Activated CD8-positive, alpha-beta memory T cell treated with anti-CD3 and anti-CD28 coated beads, Interleukin-2, amount 10 ng/mL, durations not matched to agents 7 days and 5 days (primary cell): ENCODE measurements at places on chromosomes 16 and 17. TPM values are rescaled to one million over a fixed set of nuclear protein-coding genes. Genes with fewer than 3 reads are reported as not detected.
A peak's percentile ranks its signal among the peaks of the same experiment; 100 is the strongest.

- H3K4me1 ChIP-seq: no peaks in the 10 kb centered on the region
- H3K27ac ChIP-seq: no peak overlapping the region
- H3K27me3 ChIP-seq: peaks cover 31% of the 10 kb centered on the region
- H3K36me3 ChIP-seq: no peaks in the 10 kb centered on the region
- DNase-seq: no peak
Observed at GRCh38 chr17:6517062-6517461, 39.3 kb downstream of the PITPNM3 start.

The KDM6B gene
- total RNA-seq: 31.9 TPM

DNA sequence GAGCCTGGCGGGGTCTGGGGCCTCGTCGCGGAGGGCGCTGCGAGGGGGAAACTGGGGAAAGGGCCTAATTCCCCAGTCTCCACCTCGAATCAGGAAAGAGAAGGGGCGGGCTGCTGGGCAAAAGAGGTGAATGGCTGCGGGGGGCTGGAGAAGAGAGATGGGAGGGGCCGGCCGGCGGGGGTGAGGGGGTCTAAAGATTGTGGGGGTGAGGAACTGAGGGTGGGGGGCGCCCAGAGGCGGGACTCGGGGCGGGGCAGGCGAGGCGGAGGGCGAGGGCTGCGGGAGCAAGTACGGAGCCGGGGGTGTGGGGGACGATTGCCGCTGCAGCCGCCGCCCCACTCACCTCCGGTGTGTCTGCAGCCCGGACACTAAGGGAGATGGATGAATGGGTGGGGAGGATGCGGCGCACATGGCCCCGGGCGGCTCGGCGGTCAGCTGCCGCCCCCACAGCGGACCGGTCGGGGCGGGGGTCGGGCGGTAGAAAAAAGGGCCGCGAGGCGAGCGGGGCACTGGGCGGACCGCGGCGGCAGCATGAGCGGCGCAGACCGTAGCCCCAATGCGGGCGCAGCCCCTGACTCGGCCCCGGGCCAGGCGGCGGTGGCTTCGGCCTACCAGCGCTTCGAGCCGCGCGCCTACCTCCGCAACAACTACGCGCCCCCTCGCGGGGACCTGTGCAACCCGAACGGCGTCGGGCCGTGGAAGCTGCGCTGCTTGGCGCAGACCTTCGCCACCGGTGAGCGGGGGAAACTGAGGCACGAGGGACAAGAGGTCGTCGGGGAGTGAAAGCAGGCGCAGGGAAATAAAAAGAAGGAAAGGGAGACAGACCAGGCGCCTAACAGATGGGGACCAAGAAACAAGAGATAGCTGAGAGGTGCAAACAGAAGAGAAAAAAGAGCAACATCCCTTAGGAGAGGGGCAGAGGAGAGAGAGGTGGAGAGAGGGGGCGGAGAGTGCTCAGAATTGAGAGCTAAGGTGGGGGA is at the start of gene PNMT:
Gene PNMT (plus strand): TSS at position 509 of the 980 bp plus-strand sequence. CDS start 23 bp downstream, at position 532.
- no peaks in the 10 kb centered on the region for H3K36me3 ChIP-seq
- H3K4me3 ChIP-seq: peak within 1 kb of the TSS; percentile 30
- peaks cover 30% of the 10 kb centered on the region for H3K27me3 ChIP-seq
- no peak within 1 kb of the TSS for H3K27ac ChIP-seq
- DNase-seq: peak; percentile 74
- peaks cover 11% of the 10 kb centered on the region for H3K4me1 ChIP-seq

DNA sequence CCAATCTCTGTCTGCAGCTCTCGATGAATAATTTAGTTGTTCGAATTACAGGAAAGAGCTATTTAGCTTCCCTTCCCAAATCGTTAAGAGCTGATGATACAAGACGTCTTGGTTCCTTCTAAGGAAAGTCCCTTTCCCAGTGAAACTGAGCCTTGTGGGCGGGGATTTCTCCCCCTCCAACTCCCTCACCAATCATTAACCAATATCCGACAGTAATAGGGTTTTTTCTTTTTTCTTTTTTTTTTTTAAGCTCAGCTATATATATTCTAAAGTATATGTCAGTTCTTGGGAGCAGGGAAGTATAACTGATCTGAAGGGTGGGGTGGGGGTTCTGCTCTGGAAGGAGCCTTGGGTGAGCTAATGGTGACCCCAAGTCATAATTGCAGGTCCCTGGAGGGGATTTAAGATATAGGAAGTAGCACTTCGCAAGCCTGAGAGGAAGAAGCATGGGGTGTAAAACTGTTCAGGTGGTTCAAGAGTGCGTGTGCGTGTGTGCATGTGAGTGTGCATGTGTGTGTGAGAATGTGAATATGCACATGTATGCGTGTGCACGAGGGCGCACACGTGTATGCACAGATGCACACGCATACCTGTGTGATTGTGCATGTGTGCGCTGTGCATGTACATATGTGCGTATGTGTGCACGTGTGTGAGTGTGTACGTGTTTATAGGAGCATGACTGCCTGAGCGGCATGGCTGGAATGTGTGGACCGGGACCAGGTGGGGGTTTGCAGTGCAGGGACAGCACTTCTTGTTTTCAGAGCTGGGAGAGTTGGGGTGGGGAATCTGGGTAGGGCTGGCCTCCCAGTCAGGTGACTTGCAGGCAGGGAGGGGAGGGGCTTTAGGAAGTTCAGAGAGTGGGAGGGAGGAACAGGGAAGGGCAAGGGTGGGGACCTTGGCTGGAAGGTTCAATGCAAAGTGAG is 42.7 kb downstream of the SOCS3 start:
- H3K27ac ChIP-seq: no peak overlapping the region
- H3K4me1 ChIP-seq: peaks cover 24% of the 10 kb centered on the region
- no peak for DNase-seq
- H3K4me3 ChIP-seq: no peak overlapping the region

GRCh38 chr17:59254742-59255141 is 34.4 kb downstream of the GDPD1 start:
- DNase-seq: no peak
- H3K4me3 ChIP-seq: peak overlapping the region; percentile 32
- peak overlapping the region; percentile 3 for H3K27ac ChIP-seq
- no peaks in the 10 kb centered on the region for H3K27me3 ChIP-seq
- H3K36me3 ChIP-seq: no peaks in the 10 kb centered on the region

The TNFRSF13B gene
- not detected for total RNA-seq

DNA sequence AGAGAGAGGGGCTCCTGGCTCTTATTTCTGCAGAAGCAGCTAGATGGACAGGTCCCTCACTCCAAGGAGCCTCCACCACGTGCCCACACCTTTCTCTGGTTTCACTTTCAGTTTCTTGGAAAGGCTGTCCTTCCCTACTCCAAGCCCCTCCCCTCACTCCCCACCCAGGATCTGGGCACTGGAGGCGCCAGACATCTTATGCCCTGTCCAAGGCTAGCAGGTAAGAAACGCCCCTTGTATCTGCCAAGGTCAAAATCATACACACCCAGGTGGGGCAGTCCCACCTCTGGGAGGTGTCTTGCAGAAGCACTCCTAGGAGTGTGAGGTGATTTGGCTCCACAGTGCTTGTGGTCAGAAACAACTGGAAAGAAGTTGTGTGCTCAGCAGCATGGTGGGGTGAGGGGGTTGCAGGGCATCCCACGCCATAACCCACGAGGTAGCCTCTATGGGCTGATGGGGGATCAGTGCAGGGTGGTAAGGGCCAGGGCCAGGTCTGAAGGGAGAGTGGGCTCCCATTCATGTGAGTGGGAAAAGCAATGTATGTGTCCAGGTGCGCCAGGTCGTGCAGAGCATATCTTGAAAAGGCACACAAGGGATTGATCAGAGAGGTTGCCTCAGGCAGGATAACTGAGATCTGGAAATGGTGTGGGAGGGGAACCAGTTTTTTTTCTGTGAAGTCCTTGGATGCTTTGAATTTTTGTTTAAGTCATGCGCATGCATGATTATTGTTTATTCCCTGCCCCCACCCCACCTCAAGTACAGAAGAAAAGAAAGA is 31.8 kb upstream of the PRM1 start:
- no peaks in the 10 kb centered on the region for H3K27me3 ChIP-seq
- no peaks in the 10 kb centered on the region for H3K36me3 ChIP-seq
- peak overlapping the region; percentile 81 for H3K27ac ChIP-seq
- peaks cover 65% of the 10 kb centered on the region for H3K4me1 ChIP-seq

The ALDH3A1 gene
- 0.14 TPM for total RNA-seq

GRCh38 chr17:63786117-63786516 is 12.1 kb downstream of the DDX42 start:
- peaks cover 27% of the 10 kb centered on the region for H3K36me3 ChIP-seq
- no peak overlapping the region for H3K4me3 ChIP-seq
- DNase-seq: no peak
- no peak overlapping the region for H3K27ac ChIP-seq

The CDRT15L2 gene
- not detected for total RNA-seq

GRCh38 chr16:22734368-22734767 is 79.6 kb upstream of the HS3ST2 start:
- no peak overlapping the region for H3K4me3 ChIP-seq
- H3K27ac ChIP-seq: no peak overlapping the region
- H3K27me3 ChIP-seq: peaks cover 12% of the 10 kb centered on the region

The GINS3 gene
- total RNA-seq: 19.2 TPM

The IRF8 gene
- total RNA-seq: 11.1 TPM

The ANKRD40 gene
- 39.3 TPM for total RNA-seq

- no peak overlapping the region for H3K27ac ChIP-seq
- H3K4me3 ChIP-seq: no peak overlapping the region
- H3K27me3 ChIP-seq: peaks cover 22% of the 10 kb centered on the region
- no peak for DNase-seq
- peaks cover 3% of the 10 kb centered on the region for H3K4me1 ChIP-seq
Observed at GRCh38 chr17:79861413-79862216, 22.4 kb upstream of the CBX4 start.

GRCh38 chr16:49282690-49283375 is 1.2 kb upstream of the CBLN1 start:
- H3K4me3 ChIP-seq: peak overlapping the region; percentile 24
- H3K36me3 ChIP-seq: peaks cover 8% of the 10 kb centered on the region
- H3K4me1 ChIP-seq: peaks cover 8% of the 10 kb centered on the region
- H3K27me3 ChIP-seq: peaks cover 67% of the 10 kb centered on the region
- peak overlapping the region; percentile 54 for H3K27ac ChIP-seq

DNA sequence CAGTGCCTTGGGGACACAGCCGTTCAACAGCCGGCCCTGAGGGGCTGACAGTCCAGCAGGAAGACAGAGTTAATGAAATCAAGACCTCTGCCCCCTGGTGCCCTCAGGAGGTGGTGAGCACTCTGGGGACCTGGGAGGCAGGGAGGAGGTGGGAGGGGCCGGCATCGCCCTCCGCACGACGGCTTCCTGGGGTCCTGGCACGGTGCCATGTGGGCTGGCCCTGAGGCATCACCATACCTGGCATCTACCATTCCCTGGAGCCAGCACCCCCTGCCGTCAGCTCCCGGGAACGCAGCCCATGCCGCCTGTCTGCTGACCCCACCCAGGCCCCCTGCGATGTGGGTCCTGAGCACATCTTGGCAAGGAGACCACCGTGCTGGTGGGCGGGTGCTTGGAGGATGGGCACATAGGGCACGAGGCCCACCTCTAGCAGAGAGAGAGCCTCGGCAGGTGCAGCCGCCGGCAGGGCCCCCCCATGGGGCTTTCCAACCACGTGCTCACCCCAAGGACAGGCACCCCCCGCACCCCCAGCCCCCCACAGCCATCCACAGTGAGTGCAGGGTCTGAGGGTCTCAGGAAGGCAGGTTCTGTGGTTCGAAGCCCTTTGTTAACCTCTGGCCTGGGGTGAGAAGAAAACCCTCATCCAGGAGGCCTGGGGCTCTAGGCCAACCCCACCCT is 52.5 kb downstream of the ZFPM1 start:
- H3K27me3 ChIP-seq: no peaks in the 10 kb centered on the region
- no peak overlapping the region for H3K4me3 ChIP-seq
- no peak overlapping the region for H3K27ac ChIP-seq
- DNase-seq: peak; percentile 63

The TVP23A gene
- not detected for total RNA-seq

- DNase-seq: no peak
- H3K4me1 ChIP-seq: peaks cover 24% of the 10 kb centered on the region
- H3K27me3 ChIP-seq: no peaks in the 10 kb centered on the region
- H3K36me3 ChIP-seq: peaks cover 15% of the 10 kb centered on the region
Observed at GRCh38 chr16:28820016-28820415, 2.8 kb upstream of the ATXN2L start.
